NCI-H69 (cell line): ENCODE measurements at places on chromosomes 4 and X.

DNA sequence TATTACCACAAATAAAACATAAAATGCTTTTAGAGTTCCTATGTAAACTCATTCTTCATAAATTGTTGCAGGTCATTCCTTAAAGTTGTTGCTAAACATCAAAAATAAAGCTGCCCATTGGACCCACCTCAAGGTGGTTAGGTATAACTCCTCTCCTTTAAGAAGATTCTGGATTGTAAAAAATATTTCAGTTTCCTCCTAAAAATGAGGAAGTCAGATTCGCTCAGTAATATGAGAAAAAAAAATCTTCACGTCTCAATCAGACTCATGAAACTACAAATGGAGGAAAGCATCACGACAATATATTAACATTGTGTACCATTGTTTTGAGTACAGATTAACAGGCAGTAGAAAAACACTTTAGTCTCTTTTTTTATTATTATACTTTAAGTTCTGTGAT is 105.9 kb downstream of the DDX60 start:
- no peak for DNase-seq

DNA sequence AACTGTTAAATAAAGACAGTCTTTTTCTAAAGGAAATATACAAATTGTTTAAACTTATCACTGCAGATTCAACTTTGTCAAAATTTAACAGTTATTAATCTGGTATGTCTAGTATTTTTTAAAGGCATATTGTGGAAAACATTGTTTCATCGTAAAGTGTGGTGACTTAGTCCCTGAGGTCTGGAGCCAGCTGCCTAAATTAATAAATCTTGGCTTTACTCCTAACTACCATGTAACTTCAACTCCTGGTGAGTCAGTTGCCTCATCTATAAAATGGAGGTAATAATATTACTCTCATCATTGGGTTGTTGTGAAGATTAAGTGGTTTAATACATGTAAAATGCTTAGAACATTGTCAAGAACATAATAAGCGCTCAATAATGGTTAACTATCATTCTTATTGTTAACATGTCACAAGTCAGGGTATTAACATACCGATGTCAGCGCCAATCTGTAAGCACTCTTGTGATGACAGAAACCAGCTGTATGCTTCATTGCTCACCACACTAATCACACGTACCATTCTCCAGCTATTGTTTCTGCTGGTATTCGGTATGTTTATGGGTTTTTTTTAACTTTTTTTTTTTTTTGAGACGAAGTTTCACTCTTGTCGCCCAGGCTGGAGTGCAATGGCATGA is 14.1 kb upstream of the SMIM43 start:
- no peak for DNase-seq

DNA sequence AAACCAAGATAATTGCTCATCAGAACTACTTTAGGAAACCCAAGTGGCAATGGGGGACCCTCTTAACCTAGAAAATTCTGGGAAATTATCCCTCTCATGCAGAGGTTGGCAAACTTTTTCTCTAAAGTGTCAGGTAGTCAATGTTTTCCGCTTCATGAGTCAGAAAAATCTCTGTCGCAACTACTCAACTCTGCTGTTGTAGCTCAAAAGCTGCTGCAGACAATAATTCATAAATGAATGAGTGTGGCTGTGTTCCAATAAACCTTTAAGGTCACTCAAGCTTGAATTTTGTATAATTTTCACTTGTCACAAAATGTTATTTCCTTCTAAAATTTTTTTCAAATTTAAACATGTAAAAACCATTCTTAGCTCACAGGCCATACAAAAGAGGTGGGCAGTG is 193.4 kb upstream of the MID1 start:
- DNase-seq, result no peak

GRCh38 chr4:149765630-149766029 is 50.0 kb downstream of the IQCM start:
- no peak for DNase-seq

DNA sequence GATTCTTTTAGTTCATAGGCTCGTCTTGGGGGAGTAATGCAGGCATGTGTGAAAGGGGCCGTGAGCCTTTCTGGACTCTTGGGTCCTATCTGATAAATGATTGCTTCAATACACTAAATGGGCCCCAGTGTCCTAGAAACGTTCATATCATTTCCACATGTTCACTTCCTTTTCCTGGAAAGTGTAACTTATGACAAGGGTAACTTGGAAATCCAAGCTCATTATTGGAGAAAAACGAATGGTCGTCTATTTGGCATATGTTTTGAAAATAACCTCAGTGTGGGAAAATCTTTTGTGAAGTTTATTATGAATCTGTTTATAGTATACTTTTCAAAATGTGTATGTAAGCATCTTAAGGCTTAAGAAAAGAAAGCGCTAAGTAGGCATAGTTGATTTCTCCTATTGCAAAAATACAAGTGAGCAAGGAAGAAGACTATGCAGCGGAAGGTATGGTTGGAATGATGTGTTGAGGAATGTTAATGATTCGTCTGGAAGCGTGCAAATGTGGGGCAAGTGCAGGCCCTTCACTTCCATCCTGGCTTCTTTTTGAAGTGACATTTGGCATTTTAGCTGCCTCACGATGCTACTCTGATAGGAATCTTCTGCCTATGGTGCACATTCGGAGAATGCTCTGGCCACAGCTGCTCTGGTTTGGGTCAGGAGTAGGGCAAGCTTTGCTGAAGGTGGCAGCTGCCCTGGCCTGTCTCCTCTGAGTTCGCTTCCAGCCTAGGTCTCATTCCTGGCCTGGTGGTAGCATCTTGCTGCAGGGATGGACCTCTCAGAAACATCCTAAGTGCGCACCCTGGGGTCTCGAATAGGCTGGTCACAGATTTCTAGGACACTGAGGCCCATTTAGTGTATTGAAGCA is 49.5 kb upstream of the STOX2 start:
- no peak for DNase-seq

- DNase-seq, result no peak
These were observed 508.5 kb upstream of the SLIT2 start for GRCh38 chr4:19743115-19743638.
